ENCODE measurements at places on chromosomes 7 and 10.

- no peak for DNase-seq
Measured at GRCh38 chr7:48708635-48709034, 215.7 kb upstream of the CDC14C start.

DNA sequence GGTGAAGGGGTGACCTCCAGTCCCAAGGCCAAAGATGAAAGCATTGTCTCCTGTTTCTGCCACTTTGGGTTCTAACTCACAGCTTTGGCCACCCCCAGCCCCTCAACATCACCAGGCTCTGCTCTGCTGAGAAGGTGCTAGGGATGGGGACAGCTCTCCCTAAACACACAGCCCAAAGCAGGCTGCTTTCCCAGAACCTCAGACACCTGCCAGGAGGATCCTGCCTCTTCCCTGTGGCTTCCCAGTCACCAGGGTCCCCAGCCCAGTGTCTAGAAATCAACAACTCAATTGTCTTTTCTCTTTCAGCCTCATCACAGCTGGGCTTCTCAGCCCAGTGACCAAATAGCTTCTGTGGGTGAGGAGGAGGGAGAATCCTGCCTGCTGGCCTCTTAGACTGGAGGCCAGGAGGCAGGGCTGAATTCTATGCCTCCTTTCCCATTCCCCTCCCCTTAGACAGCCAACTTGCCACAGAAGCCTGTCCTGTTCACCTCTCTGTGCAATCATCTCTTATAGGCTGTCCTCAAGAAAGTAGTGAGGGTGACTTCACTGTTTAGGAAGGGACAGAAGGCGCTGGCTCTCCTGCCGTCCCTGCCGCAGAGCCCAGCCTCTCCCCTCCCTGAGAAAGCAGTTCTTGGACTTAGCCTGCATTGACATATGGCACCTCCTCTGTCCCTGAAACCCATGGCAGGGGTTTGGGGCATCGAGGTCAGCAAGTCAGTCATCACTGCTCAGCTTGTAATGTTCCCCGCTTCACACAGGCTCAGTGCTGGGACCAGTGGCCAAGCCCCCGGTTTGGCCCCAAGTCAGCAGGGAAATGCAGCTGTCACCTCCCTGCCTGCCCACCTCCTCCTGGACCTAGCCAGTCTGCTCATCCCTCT lies 3.7 kb downstream of the FGF8 start:
- DNase-seq = no peak

GRCh38 chr10:65570143-65571010 lies 1355.5 kb upstream of the LRRTM3 start:
- DNase-seq = no peak

- no peak for DNase-seq
Measured at GRCh38 chr10:114294549-114294948, 55.5 kb downstream of the VWA2 start.

- no peak for DNase-seq
Measured at GRCh38 chr10:52226197-52226847, 87.8 kb upstream of the DKK1 start.

GRCh38 chr10:98855403-98856189 lies 380.1 kb downstream of the HPSE2 start:
- no peak for DNase-seq

DNA sequence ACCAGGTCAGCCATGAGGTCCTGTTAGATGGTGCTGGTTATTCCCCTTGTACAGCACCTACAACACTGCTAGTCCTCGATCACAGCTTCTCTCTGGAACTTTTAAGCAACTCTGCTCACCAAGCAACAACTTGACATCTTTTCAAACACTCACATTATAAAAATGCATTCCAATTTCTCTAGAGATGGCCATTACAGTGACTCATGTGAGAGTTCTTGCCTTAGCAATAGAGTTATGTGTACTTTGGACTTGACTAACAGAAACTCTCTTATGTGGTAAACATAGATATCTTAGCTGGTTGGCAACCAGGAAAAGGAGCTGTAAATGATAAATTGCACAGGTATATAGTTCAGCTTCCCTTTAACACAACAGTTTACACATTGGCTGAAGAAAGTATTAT lies 122.2 kb downstream of the PDE1C start:
- no peak for DNase-seq

DNA sequence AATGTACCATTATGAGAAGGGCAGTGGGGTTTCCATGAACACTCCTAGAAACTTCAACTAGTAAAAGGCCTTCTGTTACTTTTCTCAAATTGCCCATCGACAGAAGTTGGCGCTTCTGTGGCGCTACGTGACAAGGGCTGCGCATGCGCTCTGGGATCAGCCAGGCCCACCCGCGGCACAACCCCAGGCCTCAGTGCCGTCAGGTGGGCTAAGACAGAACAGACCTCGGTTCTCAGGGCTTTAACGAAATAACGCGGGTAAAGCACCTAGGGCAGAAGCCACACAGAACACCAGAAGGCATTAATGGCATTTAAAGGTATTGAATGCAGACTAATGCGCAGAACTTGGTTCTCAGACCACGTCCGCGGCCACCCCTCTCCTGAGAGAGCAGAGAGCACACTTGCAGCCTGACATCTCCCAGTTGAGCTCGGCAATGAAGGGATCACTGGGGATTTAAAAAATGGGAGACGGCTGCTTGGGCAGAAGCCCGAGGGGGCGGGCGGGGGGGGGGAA lies 67.6 kb upstream of the CTNNA3 start:
- DNase-seq = peak; percentile 56

DNA sequence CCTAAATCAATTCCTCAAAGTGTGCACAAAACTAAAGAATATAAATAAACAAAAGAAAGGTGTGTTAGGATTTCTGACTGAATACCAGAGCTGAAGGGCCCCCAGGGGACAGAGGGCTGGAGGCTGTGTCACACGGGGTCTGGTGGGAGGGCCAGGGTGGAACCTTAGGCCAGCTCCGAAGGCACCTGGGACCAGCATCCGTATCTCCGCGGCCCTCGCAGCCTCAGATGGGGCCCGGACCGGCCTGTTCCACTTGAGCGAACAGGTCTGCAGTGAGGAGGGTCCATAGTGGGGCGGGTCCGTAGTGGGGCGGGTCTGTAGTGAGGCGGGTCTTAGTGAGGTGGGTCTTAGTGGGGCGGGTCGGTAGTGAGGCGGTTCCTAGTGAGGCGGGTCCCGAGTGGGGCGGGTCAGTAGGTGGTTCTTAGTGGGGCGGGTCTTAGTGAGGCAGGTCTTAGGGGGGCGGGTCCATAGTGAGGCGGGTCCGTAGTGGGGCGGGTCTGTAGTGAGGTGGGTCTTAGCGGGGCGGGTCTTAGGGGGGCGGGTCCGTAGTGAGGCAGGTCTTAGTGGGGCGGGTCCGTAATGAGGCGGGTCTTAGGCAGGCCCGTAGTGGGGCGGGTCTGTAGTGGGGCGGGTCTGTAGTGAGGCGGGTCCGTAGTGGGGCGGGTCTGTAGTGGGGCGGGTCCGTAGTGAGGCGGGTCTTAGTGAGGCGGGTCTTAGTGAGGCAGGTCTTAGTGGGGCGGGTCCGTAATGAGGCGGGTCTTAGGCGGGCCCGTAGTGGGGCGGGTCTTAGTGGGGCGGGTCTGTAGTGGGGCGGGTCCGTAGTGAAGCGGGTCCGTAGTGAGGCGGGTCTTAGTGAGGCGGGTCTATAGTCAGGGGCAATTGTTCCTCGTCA lies 15.1 kb downstream of the GPR146 start:
- no peak for DNase-seq

DNA sequence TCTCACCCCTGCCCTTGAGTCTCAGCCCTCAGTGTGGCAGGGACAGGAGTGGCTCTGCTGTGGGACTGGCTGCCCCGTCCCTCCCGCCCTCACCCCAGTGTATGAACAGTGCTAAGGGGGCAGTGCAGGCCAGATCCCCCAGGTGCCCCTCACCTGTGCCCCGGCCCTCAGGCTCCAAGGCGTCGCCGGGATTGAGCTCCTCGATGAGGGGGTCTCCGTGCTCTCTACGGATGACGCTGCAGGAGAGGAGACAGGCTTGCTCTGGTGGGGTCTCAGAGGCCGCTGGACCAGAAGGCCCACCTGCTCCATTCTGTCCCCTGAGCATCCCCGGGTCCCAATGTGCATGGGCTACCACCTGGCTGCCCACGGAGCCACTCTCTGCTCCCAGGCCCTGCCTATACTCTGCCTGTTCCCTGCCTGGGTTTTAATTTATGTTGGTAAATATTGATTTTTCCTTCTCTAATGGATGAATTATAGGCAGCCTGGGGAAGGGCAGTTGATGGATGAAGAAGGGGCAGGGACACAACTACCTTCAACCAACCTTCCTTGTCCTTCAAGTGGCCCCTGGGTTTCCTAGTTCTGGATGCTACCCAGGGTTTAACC lies 47.2 kb downstream of the GOLGA7B start:
- no peak for DNase-seq

DNA sequence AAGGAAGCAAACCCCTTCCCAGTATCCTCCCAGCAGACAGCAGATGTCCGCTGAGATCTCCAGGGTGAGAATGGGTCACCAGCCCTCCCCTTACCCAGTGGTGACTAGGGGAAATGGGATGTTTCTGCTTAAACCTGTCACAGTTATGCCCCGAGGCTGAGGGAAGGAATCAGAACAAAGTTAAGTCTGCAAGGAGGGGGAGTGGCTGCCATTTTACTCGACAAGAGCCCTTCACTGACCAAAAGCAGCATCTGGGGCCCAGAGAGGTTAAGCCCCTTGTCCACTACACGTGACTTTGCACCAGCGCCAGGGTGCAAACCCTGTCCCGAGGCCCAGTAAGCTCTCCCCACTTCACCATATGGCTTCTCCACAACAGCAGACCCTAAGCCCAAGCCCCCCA lies 4.6 kb upstream of the NANOS1 start:
- no peak for DNase-seq

GRCh38 chr7:133114519-133114918 lies 32.6 kb upstream of the CHCHD3 start:
- no peak for DNase-seq

DNA sequence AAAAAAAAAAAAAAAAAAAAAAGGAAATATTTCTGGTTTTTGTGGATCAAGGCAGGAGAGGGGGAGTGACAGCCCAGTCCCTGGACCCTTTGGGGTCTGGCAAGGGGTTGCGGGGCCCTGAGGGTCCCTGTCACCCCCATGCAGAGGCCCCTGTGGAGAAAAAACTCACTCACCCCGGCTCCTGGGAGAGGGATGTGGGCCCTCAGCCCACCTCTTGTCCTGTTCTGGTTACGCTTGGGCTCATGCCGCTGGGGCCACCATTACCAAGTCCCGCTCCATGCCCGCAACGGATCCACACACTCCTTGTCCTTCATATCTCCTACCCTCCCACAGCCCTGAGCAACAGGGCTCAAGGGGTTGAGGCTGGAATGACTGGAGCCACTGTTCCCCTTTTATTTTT lies 1.0 kb upstream of the TMEM184A start:
- no peak for DNase-seq

DNA sequence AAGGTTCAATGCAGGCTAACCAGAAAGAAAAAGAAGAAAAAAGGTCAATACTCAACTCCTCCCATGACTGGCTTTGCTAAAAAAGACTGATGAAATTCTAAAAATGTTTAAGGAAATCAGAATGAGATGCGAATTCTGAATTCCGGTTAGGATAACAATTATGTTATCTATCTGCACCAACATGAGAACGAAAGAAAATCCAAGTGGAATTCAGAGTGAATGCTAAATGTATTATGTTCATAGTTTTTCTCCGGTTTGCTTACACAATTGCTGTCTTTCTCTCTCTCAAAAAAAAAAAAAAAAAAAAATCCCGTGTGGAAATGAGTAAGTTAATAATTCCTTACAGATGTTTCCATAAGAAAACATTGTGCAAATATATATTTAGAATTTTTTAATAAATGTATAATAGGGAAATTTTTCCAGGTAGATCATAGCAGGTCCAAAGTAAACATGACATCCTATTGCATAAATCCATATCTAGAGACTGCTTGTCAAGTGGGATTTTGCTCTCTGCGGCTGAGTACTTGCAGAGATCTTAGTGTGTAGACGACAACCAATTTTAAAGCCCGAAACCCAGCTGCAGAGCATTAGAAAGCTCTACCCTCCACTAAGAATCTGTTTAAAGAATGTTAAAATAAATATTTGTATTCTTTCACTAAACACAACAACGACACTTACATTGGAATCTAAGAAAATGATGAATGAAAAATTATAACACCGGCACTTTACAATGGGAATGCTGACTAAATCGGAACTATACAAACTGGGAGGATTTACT lies 104.0 kb downstream of the JAZF1 start:
- no peak for DNase-seq

DNA sequence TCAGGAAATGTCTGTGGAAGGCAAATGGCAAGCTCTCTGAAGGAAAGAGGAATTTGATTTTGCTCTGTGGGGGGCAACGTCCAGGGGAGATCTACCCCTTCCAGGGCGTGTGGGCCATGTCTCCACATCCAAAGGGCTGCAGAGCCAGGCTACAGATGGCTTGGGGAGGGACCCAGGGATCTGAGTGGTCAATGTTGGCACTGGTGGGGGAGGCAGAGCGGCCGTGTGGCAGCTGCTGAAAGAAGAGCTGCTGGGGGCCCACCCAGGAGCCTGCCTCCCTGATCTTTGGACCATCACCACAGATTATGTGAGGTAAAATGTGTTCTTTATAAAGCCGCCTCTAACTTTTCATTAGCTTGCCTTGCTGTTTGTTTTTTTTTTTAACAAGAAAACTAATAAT lies 144.1 kb downstream of the HERPUD2 start:
- no peak for DNase-seq

- no peak for DNase-seq
Measured at GRCh38 chr7:30252885-30253795, 31.3 kb upstream of the ZNRF2 start.

GRCh38 chr7:118452128-118452527 lies 227.6 kb downstream of the ANKRD7 start:
- DNase-seq = no peak

- no peak for DNase-seq
Measured at GRCh38 chr7:22545529-22545928, 45.5 kb upstream of the STEAP1B start.

DNA sequence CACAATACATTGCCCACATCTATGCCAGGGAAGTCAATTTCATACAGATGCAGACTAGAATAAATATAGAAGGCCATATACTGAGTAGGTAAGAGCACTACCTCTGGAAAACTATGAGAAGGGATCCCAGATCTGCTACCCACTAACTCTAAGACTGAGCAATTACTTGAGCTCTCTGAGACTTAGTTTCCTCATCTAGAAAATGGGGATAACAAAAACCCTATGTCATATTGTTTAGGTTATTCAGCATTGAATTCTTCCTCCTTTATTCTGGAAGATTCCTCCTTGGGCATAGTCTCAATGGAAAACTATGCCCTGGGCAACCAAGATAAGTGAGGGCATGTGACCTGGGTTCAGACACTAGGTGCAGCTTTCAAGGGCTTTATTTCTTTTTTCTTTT lies 4.0 kb upstream of the ARMH3 start:
- DNase-seq = no peak

- no peak for DNase-seq
Measured at GRCh38 chr7:746155-747061, 19.3 kb upstream of the PRKAR1B start.

- DNase-seq = no peak
Measured at GRCh38 chr7:85997515-85997914, 646.2 kb upstream of the GRM3 start.

GRCh38 chr7:77813180-77813579 lies 14.6 kb downstream of the PHTF2 start:
- DNase-seq = no peak

- no peak for DNase-seq
Measured at GRCh38 chr10:132162021-132162531, 24.7 kb upstream of the DPYSL4 start.

GRCh38 chr10:35456153-35456720 lies 119.9 kb downstream of the CCNY start:
- DNase-seq = no peak

GRCh38 chr7:50196719-50197118 lies 103.7 kb upstream of the ZPBP start:
- DNase-seq = no peak

- no peak for DNase-seq
Measured at GRCh38 chr10:35304649-35305048, 31.7 kb upstream of the CCNY start.

GRCh38 chr7:100867040-100867775 lies at the start of gene TRIP6:
TSS of gene TRIP6 (plus strand) at chr7:100867387. CDS start at chr7:100867498, 111 bp downstream.
- DNase-seq = no peak

Data from activated CD8-positive, alpha-beta memory T cell treated with anti-CD3 and anti-CD28 coated beads for 1 hour (primary cell).